ENCODE measurements at places on chromosomes 4 and X. TPM values are rescaled to one million over a fixed set of nuclear protein-coding genes. Genes with fewer than 3 reads are reported as not detected.

Gene FREM3
- total RNA-seq: 1.7 TPM

Gene CCNQ
- total RNA-seq: 34.3 TPM

Gene L1CAM
- 137 TPM for total RNA-seq

Gene F8
- 13.0 TPM for total RNA-seq

Gene MAGEA1
- total RNA-seq: not detected

Gene TACC3
- 6.3 TPM for total RNA-seq

Gene HS6ST2
- total RNA-seq: 14.4 TPM

Gene HSD17B13
- 1.9 TPM for total RNA-seq

Gene INTS6L
- 11.8 TPM for total RNA-seq

Gene GPR78
- total RNA-seq: not detected

Gene MAGED4
- 42.9 TPM for total RNA-seq

Gene IQCM
- total RNA-seq: not detected

Gene LEF1
- 9.7 TPM for total RNA-seq

Gene NAA11
- not detected for total RNA-seq

Gene PLAC8
- 10.4 TPM for total RNA-seq

Gene EIF4E
- total RNA-seq: 80.9 TPM

Gene NUDT10
- 6.7 TPM for total RNA-seq

Gene CTAG2
- total RNA-seq: not detected

Gene OFD1
- 27.4 TPM for total RNA-seq

Gene ZNF157
- total RNA-seq: 2.2 TPM

Gene KLKB1
- total RNA-seq: 3.3 TPM

Gene POU3F4
- 2.4 TPM for total RNA-seq

Gene NAT8L
- 167 TPM for total RNA-seq

Gene CXorf38
- total RNA-seq: 6.7 TPM

Gene NUP62CL
- 0.84 TPM for total RNA-seq

Gene PYURF
- 47.7 TPM for total RNA-seq

Gene FAT4
- total RNA-seq: 8.9 TPM

Gene SH3D19
- 46.9 TPM for total RNA-seq

Gene CD38
- total RNA-seq: 4.2 TPM

Gene ABCG2
- total RNA-seq: 19.4 TPM

Gene GUCY1B1
- total RNA-seq: 122 TPM

Gene GPRASP2
- total RNA-seq: 47.1 TPM

Gene FGG
- not detected for total RNA-seq

Data from dorsolateral prefrontal cortex (tissue), 122 donors.